Astrocyte of the hippocampus (primary cell): ENCODE measurements at places on chromosomes 12 and 14.

GRCh38 chr14:71086567-71086966 is 179.3 kb downstream of the PCNX1 start:
- DNase-seq, result peak; percentile 23

DNA sequence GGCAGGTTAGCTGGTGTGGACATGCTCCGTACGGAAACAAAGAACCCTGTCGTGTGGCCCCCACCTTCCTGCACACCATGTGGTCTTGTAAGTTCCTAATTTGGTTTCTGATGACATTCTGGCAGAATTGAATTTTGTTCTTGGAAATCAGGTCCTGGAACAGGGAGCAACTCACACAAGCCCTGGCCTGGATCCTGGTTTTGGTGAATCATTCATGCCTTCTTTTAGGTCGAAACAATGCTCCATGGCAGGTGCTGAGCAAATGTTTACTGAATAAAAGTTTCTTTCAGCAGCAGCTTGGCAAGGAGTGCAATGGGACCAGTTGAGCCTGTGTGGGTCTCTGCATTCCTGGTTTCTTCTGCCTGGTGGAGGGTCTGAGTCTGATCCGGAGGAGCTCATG is 978.4 kb downstream of the BCL11B start:
- DNase-seq, result peak; percentile 80

- no peak for DNase-seq
Measured at GRCh38 chr12:11657511-11657910, 8.0 kb downstream of the ETV6 start.

- no peak for DNase-seq
Measured at GRCh38 chr12:31835276-31835882, 106.6 kb upstream of the AMN1 start.

GRCh38 chr12:128325646-128326045 is 58.7 kb downstream of the TMEM132C start:
- DNase-seq, result no peak

- DNase-seq, result peak; percentile 71
Measured at GRCh38 chr14:90140956-90141316, 79.1 kb downstream of the KCNK13 start.

DNA sequence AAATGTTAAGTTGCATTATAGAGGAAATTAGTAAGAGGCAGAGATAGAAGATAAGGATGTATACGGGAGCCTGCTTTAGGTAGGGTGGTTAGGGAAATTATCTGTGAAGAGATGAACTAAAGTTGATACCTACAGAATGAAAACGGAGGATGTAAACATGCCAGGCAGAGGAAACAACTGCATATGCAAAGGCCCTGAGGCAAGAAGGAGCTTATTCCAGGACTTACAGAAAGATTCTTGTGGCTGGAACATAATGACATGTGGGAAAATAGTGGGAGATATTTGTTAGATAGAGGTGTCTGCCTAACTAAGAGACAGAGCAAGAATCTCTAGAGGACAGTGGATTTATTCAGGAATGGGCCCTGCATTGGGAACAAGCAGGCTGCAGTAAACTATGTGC is 16.2 kb upstream of the SERPINA1 start:
- DNase-seq, result no peak
